HEK293T (cell line): ENCODE measurements at places on chromosomes 1 and 21.

GRCh38 chr21:24681456-24681855, 925.8 kb downstream of the MRPL39 start:
- DNase-seq, result no peak

DNA sequence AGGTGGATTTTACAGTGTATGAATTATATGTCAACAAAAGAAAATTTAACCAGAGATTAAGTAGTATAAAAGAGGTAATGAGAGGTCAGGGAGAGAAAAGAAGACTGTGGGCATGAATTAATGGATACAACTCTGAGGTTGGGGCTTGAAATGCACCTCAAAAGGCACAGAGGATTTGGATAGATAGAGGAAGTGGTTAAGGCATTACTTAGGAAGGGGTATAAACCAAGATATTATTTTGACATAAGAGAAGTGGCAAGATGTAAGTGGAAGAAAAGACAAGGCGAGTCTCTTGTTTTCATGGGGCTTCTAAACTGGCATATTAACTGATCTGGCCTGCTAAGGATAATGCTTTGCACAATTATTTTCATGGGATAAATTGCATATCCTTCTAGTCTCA, 34.1 kb downstream of the RAP1A start:
- DNase-seq, result no peak

DNA sequence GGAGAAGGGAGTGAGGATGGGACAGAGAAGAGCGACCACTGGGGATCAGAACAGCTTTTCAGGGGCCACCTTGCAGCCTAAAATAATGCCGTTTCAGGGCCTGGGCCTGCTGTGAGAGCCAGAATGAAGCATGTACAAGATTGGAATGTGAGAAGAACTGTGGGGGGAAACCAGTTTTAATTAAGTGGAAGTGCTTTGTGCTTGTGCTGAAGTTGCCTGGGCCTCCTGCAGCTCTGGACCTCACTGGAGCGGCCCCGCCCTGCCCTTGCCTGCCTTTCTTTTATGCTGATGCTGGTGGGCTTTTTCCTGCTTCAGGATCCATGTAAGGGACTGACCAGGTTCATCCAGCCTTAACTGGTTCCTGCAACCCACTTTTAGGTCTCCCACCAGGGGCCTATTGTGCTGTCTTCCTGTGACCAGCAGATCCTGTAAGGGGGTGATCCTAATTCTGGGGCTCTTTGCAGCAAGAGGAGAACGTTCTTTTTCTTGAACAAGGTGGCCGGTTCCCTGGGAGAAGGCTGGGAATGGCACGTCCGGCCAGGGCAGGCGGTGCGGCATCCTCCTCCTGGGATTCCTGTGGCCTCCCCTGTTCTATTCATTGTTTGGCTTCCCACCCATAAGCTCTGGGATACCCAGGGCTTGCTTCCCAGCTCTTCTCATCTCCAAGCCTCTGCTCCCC, 3.2 kb downstream of the C1orf226 start:
- no peak for DNase-seq

- no peak for DNase-seq
These were observed 31.9 kb downstream of the SEC16B start for GRCh38 chr1:177937931-177938330.

DNA sequence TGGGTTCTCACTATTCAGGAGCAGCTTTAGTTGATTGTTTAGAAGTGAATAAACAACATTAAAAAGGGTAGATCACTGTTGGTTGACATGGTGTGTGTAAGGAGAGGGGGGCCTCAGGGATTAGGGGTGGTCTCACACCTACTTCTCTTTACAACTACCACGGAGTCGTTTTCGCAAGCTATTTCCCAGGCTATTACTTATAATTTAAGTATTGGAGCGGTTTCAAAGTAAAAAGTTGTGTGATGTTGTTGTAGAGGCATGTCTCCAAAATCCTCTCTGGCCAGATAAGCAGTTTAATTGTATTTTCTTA, 1.3 kb downstream of the GPSM2 start:
- no peak for DNase-seq

DNA sequence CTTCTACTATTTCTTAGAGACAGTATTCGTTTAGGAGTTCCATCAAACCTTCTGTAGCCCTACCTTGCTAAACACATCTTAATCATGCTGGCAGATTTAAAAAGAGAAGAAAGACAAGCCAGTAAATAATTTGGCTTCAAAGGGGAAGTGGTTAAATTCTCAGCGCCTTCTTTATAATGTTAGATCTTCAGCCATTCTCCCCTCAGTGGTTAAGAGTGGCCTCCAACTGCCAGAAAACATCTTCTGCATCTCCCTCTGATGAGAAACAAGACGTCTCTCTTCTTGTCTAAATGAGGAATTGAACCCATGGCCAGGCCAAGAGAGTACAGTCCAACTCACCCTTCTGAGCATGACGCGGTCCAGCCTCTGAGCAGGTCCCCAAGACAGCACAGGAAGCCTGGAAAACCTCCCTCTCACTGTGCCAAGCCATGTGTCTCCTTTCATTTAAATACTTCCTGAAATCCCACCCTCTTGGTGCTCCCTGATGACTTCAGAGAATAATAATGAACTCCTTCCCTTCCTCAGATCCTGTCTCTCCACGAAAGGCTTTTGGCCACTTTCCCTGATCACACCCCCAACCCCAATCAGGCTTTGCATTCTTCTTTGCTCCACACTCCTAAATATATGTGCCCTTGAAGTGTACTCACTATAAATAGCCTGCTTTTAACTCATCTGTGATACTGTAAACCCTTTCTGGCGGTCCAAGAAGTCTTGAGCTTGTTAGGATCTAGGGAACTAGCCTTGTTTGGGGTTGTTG, 16.4 kb upstream of the LRRC52 start:
- DNase-seq, result no peak

DNA sequence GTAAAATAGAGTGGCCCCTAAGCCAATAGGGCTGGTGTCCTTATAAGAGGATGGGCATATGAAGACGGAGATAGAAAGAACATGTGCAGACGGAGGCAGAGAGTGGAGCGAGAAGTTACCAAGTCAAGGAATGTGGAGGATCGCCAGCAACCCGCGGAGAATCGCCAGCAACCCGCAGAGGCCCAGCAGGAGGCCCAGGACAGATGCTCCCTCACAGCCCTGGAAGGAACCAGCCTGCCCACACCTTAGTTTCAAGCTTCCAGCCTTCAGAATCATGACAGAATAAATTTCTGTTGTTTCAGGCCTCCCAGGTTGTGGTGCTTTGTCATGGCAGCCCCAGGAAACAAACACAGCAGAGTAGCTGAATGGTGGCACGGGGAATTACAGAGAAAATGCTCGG, 9.6 kb downstream of the CLDN14 start:
- no peak for DNase-seq

DNA sequence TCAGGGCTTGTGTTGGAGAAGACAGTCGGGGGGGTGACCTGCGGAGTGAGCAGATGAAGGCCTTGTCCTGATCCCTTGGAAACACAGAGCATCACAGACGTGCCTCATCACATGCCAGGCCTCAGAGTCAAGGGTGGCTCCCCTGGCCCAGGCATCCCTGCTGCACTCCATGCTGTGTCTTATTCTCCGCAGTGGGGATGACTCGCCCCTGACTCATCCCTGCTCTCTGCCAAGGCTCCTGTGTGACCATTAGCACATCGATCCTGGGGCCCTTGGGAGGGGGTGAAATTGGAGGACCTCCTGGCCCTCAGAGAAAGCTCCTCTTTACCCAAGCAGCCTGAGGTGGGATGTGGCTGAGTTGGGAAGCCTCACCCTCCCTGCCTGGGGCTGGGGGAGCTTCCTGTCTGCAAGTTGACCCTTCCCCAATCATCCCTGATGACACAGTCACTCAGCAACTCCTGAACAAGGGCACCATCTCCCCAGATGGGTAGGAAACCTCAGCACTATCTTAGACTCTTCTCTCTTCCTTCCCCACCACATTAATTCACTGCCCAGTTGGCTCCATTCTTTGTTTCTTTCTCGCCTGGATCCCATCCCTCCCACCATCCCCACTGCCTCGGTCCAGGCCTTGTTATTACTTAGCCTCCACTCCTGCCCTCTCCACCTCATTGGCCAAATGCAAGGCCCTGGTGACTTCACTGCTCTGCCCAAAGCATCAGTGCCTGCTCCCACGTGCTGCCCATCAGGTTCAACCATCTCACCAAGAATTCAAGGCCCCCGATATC, 74.6 kb downstream of the CAMK2N1 start:
- no peak for DNase-seq

DNA sequence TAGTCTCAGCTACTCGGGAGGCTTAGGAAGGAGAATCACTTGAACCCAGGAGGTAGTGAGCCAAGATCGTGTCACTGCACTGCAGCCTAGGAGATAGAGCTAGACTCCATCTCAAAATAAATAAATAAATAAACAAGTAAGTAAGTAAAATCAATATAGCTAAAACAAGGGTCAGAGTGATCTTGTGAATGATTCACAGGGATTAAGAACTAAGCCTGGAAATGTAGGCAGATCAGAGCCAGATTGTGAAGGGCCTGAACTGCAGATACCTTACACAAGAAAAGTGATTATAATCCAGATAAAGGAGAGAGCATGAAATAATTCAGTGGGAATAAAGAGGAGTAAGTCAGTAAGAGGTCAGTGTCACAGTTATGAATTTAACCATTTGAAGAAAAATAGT, 41.5 kb downstream of the COP1 start:
- DNase-seq, result no peak

DNA sequence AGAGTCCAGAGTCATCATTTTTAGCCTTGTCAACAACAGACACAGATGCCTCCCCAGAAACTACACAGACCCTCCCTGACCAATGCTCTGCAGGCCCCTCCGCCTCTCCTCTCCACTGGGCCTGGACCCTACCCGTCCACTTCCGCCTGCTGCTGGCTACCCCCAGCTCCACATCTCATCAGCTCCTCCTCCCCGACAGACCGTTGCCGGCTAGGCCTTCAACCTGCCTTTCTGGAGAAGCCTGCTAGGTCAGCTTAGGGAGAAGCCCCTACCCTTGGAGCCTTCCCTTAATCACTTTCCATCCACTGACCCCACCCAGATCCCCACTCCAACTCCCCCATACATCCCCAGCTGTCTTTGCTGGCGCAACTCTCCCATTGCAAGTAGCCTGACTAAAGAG, 1.4 kb downstream of the TRIM17 start:
- no peak for DNase-seq

GRCh38 chr1:234250747-234251146, 122.5 kb upstream of the COA6 start:
- no peak for DNase-seq

DNA sequence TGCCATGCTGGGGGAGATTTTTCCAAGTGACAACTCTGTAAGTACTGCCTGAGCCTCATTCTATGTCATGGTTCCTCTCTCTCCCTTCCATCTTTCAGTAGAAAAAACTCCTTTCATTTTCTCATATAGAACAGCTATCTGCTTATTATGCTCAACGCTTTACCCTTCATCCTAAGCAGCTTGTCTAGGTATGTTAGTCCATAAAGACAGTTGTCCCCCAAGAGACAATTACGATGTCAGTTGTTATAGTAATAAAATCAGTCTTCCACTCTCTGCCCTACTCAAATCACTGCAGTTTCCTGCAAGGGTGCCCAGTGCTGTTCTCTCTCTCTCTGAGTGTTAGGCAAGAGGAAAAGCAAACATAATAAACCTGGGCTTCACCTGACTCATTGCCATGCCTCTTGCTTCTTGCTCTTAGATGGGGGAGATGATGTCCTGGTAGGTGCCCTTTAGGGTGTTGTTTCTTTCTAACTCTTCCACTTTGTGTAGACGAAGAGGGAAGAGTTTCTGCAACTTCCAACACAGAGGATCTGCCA, 59.4 kb downstream of the PAPPA2 start:
- DNase-seq, result no peak

DNA sequence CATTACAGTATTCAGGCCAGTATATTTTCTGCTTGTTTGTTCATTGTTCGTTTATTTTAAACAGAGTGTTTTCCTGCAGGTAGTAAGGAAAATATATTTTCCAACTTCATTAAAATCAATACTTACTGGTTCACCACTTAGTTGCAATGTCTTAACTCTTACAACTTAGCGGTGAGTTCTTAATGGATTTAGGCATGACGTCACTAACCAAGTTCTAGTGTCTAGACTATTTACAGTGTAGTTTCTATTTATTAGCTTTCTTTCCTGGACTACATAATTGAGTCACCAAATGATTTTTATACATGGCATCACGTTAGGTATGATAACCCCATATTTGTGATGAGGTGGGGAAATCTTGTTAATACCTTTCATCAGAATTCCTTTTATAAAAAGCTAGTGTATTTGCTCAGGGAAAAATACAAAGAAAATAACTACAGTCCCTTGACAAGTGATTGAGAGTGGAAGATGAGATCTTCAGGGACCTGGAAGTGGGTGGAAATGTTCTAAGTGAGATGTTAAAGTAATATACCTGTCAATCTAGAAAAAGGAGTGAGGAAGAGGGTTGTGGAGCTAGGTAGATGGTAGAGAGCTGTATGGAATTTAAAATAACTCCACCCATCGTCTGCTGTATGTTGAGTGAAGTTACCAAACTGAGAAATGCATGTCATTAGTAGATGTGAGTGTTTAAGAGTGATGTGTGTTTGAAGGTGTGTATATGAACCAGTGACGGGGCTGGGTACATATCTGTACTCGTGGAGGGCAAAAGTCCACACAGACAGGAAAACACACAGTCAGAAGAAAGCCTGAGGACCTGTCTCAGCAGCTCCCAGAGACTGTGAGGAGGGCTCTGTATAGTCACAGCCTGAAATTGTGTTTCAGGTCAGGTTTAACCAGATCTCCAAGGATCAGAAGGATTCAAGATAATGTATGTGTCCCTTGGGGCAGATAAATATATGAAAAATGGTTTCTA, 197.6 kb upstream of the ADAMTS5 start:
- DNase-seq, result no peak

DNA sequence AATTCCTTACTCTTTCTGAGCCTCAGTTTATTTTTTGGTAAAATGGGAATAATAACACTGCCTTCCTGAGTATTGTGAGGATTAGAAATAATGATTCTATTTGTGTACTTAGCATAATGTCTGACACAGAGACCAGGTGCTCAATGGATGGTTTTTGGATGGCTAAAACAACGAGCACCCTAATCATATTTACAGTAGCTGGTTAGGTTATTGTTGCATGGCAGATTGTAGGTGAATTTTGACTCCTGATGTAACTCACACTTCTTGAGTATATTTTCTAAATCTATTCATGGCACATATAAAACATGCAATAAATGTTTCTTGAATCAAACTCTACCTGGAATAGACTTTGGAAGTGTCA, 11.9 kb upstream of the DUSP10 start:
- DNase-seq, result no peak

DNA sequence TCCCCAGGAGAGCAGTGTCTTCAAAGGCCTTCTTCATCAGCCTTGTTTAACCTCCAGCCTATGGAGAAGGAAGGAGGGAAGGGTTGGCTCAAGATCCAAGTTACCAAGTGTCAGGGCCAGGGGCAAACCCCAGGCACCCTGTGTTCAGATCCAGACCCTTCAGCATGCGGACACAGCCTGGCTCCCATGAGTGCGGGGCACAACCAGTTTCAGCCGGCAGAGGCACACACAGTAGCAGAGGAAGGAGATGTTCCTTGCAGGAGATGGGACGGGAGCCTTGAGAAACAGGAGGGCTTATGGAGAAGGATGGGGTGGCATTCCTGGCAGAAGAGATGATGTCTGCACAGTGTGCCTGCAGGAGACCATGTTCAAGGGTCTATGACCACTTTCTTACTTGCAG, 161.7 kb upstream of the EDN2 start:
- no peak for DNase-seq
